ENCODE measurements at places on chromosomes 1 and 21.

DNA sequence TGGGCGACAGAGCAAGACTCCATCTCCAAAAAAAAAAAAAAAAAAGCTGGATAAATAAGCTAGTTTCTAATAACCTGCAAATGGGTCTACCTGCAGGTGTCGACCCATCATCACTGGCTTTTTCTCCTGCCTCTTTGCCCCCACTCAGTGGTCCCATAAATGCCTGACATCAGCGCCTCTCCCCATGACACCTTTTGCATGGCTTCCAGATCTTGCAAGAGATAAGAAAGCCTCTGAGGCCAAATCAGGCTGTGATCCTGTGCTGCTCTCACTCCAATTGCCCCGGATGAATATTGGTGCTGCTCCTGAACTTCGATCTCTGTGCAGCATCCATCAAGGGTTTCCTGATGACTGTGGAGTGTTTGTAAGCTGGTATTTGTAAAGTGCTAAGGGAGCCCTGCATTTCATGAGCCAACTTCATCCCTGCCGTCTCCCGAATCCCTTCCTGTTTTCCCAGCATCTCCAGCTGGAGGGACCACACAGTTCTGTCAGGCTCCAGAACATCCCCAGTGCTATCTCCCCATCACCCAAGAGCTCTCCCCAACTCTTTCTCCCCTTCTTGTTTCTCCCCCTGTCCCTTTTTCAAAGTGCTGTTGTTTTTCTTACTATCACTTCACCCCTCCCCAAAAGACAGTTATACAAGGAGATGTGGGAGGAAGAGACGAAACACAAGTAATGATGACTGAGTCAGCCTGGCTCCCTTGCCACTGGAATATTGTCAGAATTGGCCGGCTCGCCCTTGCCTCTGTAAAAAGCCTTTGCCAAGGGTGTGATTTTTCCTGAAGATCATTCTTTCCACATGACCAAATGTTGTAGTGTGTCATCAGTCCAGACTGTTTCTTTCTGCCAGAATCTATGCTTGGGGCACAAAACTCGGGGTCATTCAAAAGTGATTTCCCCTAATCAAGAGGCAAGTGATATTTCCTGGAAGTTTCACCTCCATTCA lies 2.8 kb upstream of the EFHD2 start:
- DNase-seq, result no peak

GRCh38 chr1:47751996-47752451 lies 245.2 kb downstream of the TRABD2B start:
- no peak for DNase-seq

- no peak for DNase-seq
Observed at GRCh38 chr1:15444468-15445389, 6.5 kb downstream of the CTRC start.

- DNase-seq, result no peak
Observed at GRCh38 chr1:14745789-14746188, 147.3 kb downstream of the KAZN start.

DNA sequence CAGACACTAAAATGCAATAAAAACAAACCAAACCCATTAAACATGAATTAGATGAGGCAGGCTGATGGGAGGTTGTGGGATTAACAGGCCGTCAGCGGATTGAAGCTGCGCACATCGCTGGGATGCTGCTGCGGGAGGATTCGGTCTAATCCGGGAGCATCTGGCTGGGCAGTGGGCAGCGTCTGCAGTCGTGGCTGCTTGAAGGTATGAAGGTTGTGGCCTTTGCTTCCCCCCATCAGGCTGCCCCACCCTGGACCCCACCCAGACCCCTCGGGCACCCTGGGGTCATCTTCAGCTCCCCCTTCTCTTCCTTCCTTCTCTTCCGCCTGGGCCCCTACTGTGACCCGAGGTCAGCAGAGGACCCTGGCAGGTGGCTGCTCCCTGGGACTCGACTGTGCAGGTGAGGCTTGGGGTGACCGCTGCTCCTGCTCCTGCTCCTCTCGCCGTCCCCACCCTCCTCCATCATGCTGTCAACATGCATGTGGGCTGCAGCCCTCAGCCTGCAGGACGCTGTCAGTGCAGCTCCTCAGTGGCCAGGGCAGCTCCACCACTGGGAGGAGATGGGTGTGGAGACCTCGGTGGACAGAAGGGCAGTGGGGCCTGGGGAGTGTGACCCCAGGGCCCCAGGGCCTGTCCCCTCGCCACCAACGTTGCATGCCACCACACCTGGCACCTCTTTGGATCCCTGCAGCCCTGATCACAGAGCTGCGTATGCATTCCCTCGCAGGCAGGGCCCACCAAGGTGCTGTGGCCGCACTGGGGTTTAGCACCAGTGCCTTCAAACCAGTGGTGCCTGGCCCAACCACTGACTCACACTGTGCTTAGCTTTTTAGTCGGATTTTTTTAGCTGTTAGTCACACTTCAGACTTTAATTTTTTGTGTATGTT lies 112.2 kb upstream of the COL6A1 start:
- DNase-seq, result no peak

DNA sequence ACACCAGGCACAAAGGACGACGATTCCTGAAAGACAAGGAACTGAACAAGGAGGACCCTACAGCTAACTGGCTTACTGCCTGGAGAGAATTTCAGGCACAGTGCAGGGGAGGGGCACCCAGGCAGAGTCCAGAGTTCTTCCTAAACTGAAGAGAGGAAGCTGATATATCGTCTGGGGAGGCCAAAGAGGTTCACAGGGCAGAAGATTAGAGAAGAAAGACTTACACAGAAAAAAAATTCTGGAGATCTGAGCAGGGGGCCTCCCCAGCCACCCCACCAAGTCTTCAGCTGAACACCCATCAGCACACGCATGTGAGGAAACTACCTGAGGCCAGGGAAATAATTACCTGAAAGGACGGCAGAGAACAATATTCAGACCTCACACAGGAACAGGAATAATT lies 24.6 kb downstream of the SORT1 start:
- DNase-seq, result no peak

DNA sequence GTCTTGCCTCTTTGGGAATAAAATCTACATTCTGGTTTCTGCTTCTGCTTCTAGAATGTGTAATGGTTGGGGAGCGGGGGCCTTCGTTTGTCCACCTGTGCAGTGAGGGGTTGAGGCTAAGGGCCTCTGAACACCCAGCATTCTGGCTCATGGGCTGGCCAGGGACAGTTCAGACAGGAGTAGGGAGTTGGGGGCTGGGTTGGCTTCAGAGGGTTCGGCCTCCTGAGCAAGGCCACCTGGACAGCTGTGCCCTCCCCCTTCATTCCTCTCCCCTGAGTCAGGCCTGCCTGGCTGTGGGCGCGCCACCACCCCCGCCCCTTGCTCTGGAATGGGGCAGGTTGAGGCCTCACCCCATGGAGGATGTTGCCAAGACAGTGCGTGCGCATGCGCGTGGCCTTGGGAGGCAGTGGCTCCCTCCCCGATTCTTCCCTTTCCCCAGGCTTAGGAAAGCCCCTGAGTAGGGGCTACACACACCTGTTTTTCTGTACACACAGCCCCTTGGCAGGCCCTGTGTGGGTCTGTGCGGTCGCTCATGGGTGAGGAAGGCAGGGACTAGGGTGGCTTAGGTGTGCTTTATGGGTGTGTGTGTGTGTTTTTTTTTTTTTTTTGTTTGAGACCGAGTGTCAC lies 57.0 kb downstream of the YARS1 start:
- DNase-seq, result no peak

DNA sequence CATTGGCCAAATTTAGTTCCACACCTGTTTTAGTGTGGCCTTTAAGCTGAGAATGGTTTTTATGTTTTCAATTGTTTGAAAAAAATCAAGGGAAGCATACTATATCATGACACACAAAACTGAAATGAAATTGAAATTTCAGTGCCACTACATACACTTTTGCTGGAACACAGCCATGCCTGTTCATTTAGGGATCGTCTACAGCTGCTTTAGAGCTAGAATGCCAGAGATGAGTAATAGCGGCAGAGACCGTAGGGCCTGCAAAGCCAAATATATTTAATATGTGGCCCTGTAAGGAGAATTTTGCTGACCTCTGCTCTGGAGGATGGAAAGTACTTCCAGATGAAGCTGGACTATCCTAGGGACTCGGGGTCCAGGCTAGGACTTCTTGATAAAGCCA lies 62.5 kb upstream of the LYST start:
- DNase-seq, result peak; percentile 61

DNA sequence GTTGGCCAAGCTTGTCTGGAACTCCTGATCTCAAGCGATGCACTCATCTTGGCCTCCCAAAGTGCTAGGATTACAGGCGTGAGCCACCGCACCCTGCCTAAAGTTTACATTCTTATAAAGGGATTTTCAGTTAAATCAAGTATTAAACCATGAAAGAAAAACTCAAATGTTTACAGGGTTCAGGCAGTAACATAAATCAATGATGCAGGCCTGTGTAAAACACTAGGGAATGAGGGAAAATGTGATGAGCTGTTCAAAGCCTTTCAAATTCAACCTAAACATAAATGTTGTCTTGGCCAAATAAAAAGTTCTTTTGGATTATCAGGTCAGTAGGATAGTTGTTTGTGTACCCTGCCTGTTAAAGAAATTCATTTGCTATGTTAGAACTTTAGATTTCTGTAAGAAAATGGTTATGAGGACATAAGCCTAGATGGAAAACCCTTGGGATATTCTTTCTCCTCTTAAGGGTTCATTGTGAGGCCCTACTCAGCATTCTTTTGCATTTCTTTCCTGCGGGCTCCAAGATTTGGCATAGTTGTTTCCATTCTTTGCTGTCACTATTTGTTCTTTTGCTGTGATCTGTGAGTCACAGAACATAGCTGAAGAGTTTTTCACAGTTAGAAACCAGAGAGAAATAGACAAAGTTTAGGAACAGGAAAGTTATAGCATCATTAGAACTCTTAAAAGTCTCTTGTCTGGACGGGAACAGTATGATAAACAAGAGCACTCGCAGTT lies 8.9 kb upstream of the ZRANB2 start:
- peak; percentile 23 for DNase-seq

GRCh38 chr1:86271046-86271445 lies 114.5 kb upstream of the COL24A1 start:
- no peak for DNase-seq

GRCh38 chr1:151704246-151704645 lies 12.4 kb downstream of the CELF3 start:
- DNase-seq, result no peak

GRCh38 chr21:45970674-45971615 lies 10.6 kb upstream of the COL6A1 start:
- DNase-seq, result peak; percentile 37

- DNase-seq, result no peak
Observed at GRCh38 chr1:171220581-171221054, 27.7 kb upstream of the FMO1 start.

GRCh38 chr1:184958554-184959353 lies 15.6 kb downstream of the NIBAN1 start:
- no peak for DNase-seq

- DNase-seq, result no peak
Observed at GRCh38 chr1:151143986-151144385, 2.4 kb downstream of the SEMA6C start.

GRCh38 chr1:59639266-59639665 lies 175.5 kb upstream of the HOOK1 start:
- DNase-seq, result no peak

DNA sequence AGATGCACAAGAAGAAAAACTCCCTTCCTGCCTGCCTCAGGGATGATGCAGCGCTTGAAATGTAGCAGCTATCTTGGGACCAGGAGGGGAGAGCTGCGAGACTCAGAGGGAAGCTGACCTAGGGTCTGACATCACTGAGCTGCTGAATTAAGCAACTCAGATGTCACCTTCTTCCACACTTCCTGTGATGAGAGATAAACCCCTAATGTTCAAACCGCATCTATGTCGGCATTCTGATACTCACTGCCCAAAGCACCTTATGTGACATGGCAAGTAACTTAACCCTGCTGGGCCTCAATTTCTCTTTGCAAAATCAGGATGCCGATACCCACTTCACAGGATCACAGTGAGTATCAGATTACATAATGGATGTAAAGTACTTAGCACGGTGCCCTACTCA lies 9.1 kb upstream of the AK2 start:
- DNase-seq, result no peak

DNA sequence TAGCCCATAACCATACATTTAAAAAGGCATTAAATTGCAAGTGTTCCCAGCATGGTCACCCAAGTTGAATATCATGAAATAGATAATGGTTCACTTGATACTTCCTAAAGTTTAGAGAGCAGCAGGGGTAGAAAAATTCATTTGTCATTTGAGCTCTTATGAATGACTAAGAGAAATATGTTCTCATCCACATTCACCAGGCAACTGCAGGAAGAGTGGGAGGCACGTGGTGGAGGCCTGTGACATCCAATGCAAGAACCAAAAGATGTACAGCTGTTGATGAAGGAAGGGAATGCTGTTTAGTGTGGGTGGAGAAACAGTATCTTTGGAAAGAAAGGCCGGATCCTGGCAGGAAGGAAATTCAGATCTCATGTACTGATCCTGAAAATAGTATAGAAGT lies 473.1 kb downstream of the ADGRL2 start:
- DNase-seq, result no peak

DNA sequence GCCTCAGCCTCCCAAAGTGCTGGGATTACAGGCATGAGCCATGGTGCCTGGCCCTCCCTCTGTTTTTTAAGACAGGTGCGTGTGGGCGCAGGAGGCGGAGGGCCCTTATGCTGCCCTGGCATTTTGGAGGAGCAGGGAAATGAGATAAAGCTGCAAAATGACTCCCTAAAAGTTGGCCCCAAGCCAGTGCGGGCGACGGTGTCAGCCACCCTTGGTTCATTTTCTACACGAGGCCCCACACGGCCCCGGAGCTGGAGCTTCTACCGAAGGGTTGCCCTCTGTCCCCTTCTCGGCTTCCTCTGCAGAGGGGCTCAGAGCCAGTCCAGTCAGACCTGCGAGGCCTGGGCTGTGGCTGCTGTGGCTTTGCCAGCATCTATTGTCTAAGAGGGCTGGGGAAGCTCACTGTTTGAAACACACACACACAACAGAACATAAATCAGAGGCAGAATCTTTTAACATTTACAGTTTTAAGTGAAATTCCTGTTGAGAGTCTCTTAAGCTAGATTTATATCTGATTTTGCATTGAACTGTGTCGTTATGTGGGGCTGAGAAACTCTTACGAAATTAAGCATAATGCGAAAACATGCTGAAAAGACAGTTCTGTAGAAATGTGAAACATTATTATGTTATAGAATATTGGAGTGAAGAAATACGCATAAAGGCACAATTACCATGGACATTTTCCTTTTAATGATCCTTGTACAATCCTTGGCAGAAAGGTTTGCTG lies 255.9 kb downstream of the CAMTA1 start:
- no peak for DNase-seq

DNA sequence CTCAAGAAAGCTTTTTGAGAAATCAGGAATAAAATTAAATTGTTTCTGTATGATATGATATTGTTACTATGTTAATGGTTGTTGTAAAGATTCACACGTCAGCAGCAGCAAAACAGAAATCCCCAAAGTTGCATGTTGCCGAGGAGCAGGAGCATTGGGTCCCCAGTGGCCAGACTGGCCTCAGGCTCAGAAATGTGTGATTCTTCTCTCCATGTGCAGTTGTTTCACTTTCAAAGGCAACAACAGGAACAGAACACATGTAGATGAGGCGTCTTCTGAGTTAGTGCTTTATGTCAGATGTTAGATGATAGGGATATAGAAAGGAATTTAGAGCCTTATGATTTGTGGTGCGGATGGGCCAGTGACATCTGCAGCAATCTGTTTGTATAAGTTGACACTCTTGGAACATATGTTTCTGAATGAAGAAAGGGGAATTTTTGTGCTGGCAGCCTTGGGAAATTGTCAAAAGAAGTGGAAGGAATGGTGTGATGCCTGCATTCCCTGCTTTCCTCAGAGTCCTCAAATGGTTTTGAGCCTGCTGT lies 2.1 kb upstream of the TTLL7 start:
- no peak for DNase-seq
